ENCODE measurements at places on chromosomes 6 and 20.

DNA sequence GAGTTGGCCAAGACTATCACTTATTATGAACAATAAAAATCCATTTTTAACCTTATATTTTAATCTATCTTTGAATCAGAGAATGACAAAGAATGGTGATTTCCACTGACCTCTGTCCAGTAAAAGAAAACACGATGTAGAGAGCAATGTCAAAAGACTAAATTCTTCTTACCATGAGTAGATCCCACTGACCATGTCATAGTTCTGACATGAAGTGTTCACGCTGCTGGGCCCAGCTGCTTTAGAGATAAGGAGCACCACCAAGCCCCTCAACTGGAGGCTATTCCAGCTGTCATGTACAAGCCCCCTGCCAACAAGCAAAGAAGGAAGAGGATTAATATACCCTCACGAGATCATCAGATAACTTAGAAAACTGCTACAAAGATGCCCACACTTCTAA is 125.3 kb downstream of the PDSS2 start:
- H3K27ac ChIP-seq = no peak overlapping the region
- H3K4me1 ChIP-seq = no peaks in the 10 kb centered on the region
- H3K36me3 ChIP-seq = no peaks in the 10 kb centered on the region
- no peak for DNase-seq

- H3K27ac ChIP-seq = no peak overlapping the region
- H3K36me3 ChIP-seq = no peaks in the 10 kb centered on the region
Observed at GRCh38 chr6:46882645-46883044, 39.1 kb downstream of the ADGRF5 start.

DNA sequence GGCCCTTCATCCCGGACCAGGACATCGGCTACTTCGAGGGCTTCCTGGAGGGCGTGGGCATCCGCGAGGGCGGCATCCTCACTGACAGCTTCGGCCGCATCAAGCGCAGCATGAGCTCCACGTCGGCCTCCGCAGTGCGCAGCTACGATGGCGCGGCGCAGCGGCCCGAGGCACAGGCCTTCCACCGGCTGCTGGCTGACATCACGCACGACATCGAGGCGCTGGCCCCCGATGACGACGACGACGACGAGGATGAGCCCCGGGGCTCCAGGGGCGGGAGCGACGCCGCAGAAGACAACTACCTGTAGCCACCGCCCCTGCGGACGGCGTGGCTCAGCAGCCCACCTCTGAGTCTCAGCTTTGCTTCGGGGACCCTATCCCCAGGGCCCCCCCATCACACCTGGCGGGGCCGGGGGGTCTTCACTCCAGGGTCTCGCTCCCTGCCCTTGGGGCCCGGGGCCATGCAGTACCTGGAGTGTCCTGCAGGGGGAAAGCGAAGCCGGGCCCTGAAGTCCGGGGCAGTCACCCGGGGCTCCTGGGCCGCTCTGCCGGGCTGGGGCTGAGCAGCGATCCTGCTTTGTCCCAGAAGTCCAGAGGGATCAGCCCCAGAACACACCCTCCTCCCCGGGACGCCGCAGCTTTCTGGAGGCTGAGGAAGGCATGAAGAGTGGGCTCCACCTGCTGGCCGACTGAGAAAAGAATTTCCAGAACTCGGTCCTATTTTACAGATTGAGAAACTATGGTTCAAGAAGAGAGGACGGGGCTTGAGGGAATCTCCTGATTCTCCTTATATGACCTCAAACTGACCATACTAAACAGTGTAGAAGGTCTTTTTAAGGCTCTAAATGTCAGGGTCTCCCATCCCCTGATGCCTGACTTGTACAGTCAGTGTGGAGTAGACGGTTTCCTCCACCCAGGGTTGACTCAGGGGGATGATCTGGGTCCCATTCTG is 20.8 kb upstream of the HCK start:
- no peaks in the 10 kb centered on the region for H3K27me3 ChIP-seq
- no peak overlapping the region for H3K27ac ChIP-seq
- H3K4me1 ChIP-seq = peaks cover 3% of the 10 kb centered on the region
- peak overlapping the region; percentile 10 for H3K4me3 ChIP-seq
- no peaks in the 10 kb centered on the region for H3K36me3 ChIP-seq

- H3K36me3 ChIP-seq = peaks cover 30% of the 10 kb centered on the region
- H3K27ac ChIP-seq = peak within 1 kb of the TSS; percentile 94
- H3K27me3 ChIP-seq = no peaks in the 10 kb centered on the region
- peaks cover 20% of the 10 kb centered on the region for H3K4me1 ChIP-seq
Observed at GRCh38 chr6:31736021-31736767, at the start of gene CLIC1. TSS of gene CLIC1 (minus strand) at chr6:31736530. CDS start at chr6:31736300, 230 bp downstream.

DNA sequence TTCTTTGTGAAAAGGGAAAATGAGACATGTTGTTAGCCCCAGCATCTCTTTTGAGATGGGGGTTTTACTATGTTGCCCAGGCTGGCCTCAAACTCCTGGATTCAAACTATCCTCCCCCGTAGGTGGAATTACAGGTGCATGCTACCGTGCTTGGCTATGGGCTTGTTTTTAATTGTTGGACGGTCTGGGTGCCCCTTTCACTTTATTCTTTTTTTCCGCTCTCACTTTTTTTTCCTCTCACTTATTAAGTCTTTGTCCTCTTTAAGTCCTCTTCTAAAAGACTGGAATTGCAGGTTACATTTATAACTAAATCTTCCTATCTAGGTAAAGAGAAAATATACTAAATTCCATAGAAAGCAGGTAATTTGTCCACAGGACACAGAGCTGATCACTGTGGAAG is 18.8 kb upstream of the PRDM13 start:
- no peak overlapping the region for H3K4me3 ChIP-seq
- H3K27ac ChIP-seq = no peak overlapping the region
- peaks cover 23% of the 10 kb centered on the region for H3K27me3 ChIP-seq
- DNase-seq = no peak
- no peaks in the 10 kb centered on the region for H3K36me3 ChIP-seq

DNA sequence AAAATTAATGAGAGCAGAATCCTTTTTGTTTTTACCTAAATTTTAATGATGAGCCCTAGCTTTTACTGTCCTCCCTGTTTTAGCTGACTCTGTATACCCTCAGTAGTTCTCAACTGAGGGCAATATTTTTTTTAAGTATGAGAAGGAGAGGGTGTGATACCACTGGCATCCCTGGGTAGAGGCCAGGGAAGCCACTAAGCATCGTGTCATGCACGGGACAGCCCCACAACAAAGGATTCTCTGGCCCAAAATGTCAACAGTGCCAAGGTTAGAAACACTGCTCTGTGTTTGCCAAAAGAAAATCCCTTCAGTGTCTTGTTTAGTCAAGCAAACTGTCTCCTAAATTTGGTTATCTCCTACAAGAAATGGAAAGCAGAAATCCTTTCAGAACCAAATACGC is 210.4 kb downstream of the KCNQ5 start:
- no peak overlapping the region for H3K4me3 ChIP-seq
- peaks cover 10% of the 10 kb centered on the region for H3K4me1 ChIP-seq
- H3K27me3 ChIP-seq = no peaks in the 10 kb centered on the region
- H3K27ac ChIP-seq = no peak overlapping the region
- no peak for DNase-seq

- DNase-seq = no peak
- no peaks in the 10 kb centered on the region for H3K36me3 ChIP-seq
- H3K27ac ChIP-seq = no peak overlapping the region
Observed at GRCh38 chr20:32296412-32296811, 19.0 kb downstream of the KIF3B start.

GRCh38 chr6:121579478-121579877 is 144.0 kb downstream of the GJA1 start:
- H3K27ac ChIP-seq = no peak overlapping the region
- no peak for DNase-seq
- H3K36me3 ChIP-seq = no peaks in the 10 kb centered on the region
- H3K27me3 ChIP-seq = no peaks in the 10 kb centered on the region
- no peak overlapping the region for H3K4me3 ChIP-seq

GRCh38 chr6:46903175-46903574 is 18.6 kb downstream of the ADGRF5 start:
- H3K36me3 ChIP-seq = no peaks in the 10 kb centered on the region
- H3K27me3 ChIP-seq = no peaks in the 10 kb centered on the region
- H3K27ac ChIP-seq = no peak overlapping the region
- no peaks in the 10 kb centered on the region for H3K4me1 ChIP-seq
- H3K4me3 ChIP-seq = no peak overlapping the region
- no peak for DNase-seq

All from ascending aorta (tissue), 2 donors.